ENCODE measurements at places on chromosomes 7 and 10.

- no peak for DNase-seq
Observed at GRCh38 chr7:96320442-96320841, 1.5 kb downstream of the SLC25A13 start.

GRCh38 chr10:48557511-48558123, 47.3 kb downstream of the ARHGAP22 start:
- no peak for DNase-seq

GRCh38 chr10:34651416-34652195, 163.5 kb downstream of the PARD3 start:
- DNase-seq: no peak

- DNase-seq: no peak
Observed at GRCh38 chr10:78623578-78624215, 445.1 kb upstream of the ZMIZ1 start.

- no peak for DNase-seq
Observed at GRCh38 chr7:69651101-69651590, 52.9 kb downstream of the AUTS2 start.

- peak; percentile 16 for DNase-seq
Observed at GRCh38 chr10:17643339-17643754, 604 bp upstream of the STAM start.

DNA sequence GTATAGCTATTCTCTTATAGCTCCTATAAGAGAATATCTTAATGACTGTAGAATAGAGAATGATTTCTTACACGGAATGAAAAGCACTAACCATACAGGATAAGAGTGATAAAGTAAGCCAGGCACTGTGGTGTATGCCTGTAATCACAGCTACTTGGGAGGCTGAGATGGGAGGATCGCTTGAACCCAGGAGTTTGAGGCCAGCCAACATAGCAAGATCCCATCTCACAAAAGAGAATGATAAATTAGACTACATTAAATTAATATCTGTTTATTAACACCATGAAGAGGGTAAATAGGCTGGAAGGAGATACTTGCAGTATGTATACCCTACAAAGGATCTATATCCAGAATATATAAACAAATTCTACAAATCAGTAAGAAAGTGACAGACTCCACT, 12.2 kb upstream of the OIT3 start:
- DNase-seq: no peak

- no peak for DNase-seq
Observed at GRCh38 chr10:72109636-72110157, 21.3 kb upstream of the SPOCK2 start.

GRCh38 chr7:3157566-3158287, 114.1 kb upstream of the CARD11 start:
- no peak for DNase-seq

- DNase-seq: no peak
Observed at GRCh38 chr10:75400771-75401568, 594 bp downstream of the ZNF503 start.

DNA sequence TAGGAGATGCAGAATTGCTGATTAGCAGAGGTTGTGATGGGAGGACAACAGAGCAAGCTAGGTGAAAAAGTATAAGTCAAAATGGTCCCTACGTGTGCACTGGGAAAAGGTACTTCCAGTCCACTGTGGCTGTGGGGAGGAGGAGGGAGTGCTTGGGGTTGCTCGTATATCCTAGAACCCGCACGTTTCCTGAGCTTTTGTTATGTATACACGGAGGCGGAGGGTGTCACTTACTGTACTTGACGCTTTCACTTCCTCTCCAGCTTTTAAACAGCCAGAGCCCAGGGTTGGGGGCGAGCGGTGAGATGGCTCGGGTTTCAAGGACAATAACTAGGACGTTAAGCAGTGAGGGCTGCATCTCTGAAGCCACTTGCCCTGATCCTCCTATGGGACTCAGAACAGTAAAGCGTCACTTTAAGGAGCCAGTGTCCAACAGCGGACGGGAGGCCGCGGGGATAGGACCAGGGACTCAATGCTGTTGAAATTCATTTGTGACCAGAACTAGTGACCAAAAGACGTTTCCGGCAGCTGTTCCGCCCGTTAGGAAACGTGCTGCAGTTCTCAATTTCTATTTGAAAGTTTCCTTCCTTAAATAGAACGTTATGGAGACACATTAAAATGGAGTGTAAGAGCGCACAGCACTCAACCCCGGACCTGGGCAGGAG, 985 bp upstream of the ETV1 start:
- DNase-seq: no peak

DNA sequence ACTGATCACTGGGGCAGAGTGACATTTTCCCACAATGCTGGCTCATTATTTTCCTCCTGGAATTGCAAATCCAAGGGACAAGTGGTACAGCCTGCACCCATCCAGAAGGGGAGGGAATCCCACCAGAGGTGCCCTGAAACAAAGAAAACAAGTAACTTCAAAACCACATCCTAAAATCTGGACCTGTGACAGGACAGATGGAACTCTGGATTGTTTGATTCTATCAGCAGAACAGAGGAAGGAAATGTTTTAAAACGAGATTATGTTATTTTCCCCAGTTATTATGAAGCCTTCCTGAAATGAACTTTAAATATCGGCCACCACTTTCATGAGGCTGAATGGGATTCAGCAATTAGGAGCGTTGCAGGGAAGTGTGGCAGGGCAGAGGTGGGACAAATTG, 62.2 kb upstream of the ECHDC3 start:
- no peak for DNase-seq

- no peak for DNase-seq
Observed at GRCh38 chr10:132906106-132906505, 36.3 kb downstream of the CFAP46 start.

- DNase-seq: no peak
Observed at GRCh38 chr7:50717181-50717580, 65.5 kb downstream of the GRB10 start.

GRCh38 chr7:158702196-158702595, 2.4 kb downstream of the NCAPG2 start:
- DNase-seq: no peak

DNA sequence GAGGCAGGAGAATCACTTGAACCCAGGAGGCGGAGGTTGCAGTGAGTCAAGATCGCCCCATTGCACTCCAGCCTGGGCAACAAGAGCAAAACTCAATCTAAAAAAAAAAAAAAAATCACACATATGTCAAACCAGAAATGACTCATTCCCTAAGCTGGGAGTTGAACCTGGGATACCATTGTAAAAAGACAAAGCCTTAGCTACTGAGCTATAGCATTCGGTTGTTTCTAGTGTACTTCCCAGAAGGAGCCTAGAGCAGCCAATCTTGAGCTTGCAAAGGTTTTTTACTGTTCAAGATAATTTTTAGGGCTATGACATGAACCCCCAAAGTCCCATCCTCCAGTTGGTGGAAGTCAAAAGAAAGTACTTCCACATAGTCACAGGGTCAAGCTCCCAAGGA, 87.9 kb downstream of the ZNF467 start:
- no peak for DNase-seq

- DNase-seq: no peak
Observed at GRCh38 chr10:132739225-132739613, 46.7 kb downstream of the NKX6-2 start.

- no peak for DNase-seq
Observed at GRCh38 chr10:32446536-32447406, 831 bp downstream of the CCDC7 start.

- DNase-seq: no peak
Observed at GRCh38 chr10:105706281-105707026, 1065.4 kb downstream of the SORCS3 start.

DNA sequence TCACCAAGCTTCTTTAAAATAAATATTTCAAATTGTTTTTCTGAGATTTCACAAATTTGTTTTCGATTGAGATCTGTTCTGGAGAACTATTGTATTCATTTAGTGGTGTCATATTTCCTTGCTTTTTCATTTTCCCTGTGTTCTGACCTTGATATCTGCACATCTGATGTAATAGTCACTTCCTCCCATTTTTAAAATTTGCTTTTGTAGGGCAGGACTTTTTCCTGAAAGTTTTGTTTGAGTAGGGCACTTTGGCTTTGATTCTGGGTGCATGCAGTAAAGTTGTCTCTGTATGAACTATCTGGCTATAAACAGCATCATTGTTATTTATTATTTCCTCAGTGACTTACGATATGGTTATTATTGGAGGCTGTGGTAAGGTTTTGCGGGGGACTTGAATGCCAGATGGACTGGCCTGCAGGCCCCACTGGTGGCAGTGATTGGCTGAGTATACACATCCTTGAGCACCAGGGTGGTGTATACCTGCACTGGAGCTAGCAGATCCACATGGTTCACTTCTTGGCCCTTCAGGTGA, 83.6 kb downstream of the CSTF2T start:
- DNase-seq: no peak

DNA sequence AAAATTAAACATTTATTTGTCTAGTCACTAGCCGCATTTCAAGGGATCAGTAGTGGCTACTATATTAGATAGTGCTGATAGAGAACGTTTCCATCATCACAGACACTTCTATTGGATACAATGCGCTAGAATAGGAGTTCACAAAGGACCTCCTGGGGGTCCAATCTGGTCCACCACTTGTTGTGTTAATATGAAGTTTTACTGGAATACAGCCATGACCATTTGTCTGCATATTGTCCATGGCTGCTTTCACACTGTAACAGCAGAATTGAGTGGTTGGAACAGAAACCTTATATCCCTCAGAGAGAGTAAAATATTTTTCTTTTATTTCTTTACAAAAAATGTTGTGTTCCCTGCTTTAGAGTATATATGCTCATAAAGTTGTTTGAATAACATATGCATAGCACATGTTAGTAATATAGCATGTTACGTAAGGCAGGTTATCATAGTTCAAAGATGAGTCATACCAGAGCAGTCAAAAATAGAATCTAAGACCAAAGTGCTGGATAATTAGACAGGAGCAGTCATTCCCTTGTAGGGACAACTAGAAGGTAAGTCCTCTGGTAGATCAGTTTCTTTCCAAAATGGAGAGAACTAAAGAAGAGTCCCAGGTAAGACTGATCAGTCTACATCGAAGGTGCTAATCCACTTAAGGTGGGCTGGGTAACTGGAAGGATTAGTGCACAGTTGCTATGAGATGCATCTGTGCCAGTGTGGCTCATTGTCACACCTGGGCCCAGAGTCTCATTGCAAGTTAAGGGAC, 14.9 kb downstream of the BZW2 start:
- DNase-seq: no peak

GRCh38 chr10:45052700-45053099, 52.0 kb downstream of the ZNF22 start:
- DNase-seq: no peak

DNA sequence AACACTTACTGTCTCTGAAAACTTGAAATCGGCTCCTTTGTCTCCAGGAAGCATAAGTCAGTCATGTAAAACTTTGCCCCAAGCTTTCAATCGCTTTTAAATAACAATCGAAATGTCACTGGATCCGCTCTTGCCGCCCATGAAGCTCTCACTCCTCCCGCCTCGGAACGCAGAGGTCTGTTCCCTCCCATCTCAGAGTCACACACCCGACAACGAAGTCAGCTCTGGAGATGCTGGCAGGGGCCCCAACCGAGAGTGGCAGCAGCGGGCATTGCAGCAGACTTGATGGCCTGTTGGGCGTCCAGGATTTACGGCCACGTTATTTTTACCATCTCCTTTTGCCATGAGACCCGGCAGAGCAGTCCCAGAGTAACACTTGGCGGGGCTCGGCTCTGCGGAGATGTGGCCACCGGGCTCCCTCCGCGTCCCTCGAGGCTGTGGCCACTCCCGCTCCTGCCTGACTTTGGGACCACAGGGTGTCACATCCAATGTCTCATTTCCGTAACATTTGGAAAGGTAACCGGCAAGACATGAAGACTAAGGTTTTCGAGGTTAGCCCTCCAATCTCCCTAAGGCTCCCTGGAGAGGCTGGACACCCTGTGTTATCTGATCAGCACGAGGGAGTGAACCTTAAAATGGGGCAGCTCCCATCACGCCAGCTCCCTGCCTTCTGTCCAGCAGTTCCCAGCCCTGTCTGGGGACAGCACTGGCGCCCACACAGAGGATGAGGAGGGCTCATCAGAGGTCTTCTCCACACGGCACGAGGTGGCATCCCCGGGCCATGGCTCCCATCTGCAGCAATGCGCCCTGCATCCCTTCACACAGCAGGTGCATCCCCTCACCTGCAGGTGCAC, 62.8 kb upstream of the ADGRA1 start:
- DNase-seq: no peak

GRCh38 chr10:57605948-57606485, 661.7 kb downstream of the IPMK start:
- no peak for DNase-seq

- no peak for DNase-seq
Observed at GRCh38 chr7:157013602-157014549, 3.4 kb upstream of the MNX1 start.

GRCh38 chr7:2245883-2246675, 4.1 kb downstream of the NUDT1 start:
- no peak for DNase-seq

DNA sequence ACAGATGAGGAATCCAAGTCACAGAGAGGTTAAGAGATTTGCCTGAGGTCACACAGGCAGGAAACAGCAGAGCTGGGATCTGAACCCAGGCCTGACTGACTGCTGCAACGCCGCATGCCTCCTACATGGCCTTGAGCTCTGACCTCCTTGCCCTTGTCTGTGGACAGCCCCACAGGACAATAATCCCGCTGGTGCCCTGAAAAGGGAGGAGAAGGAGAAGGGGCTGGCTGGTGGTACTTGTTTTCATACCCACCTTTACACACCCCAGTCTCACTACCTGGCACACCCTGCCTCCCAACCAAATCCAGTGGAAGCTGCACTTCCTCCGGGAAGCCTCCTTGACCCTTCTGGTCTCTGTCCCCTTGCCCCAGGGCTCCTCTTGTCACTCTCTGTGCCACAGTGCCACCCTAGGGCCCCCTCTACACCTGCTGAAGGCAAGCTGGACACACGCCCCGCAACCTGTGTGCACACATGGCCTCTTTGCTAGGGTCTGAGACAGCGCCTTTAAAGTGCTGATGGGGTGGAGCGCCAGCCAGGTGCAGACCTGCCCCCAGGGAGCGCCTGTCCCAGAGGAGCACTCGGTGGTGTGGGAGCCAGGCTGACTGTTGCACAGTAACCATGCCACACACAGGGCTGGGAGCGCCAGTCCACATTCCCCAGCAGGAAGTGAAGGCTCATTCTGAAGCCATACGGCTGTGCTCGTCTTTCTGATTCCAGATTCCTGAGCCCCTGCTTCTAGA, 38.6 kb downstream of the ZCCHC24 start:
- DNase-seq: no peak

DNA sequence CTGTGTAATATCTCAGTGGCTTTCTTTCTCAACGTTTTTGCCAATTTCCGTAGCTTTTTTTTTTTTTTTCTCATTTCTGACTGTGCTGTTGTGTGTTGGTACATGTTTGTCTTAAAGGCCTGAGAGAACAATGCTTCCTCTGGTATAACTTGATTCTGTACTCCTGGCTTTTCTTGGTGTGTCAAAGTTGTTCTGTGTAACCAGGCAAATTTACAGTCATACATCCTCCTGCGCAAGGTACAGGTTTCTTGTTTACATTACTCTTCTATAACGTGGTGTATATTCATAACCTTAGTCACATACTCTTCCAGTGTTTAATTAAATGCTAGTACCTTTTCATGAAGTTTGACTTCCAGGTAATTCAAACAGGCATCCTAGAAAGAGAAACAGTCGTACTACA, 8.3 kb upstream of the ARHGAP12 start:
- DNase-seq: no peak

Data from activated T-helper 1 cell treated with Interleukin-2 at 50 U/mL for 16 hours (primary cell).